T-helper 17 cell (primary cell): ENCODE measurements at places on chromosomes 2 and 18. TPM values are rescaled to one million over a fixed set of nuclear protein-coding genes. Genes with fewer than 3 reads are reported as not detected.

The C2orf81 gene
- total RNA-seq, result 2.9 TPM

The DES gene
- not detected for total RNA-seq

DNA sequence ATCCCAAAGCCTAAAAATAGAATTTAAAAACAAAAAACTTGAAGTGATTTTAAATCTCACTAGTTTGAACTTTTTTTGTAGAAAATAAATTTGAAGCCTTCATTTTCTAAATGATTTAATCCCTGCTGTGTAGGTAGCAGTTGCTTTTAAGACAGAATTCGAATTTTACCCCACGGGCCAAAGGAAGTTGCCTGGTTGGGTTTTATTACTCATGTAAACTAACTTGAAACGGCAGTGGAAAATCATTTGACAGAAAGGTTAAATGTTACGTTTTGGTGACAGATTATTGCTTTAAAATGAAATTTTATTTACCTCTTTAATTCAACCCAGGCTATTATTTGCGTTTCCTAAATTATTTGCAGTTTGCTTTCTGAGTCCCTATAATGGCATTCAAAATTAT lies 2.0 kb downstream of the MAPRE2 start:
- no peak for DNase-seq

DNA sequence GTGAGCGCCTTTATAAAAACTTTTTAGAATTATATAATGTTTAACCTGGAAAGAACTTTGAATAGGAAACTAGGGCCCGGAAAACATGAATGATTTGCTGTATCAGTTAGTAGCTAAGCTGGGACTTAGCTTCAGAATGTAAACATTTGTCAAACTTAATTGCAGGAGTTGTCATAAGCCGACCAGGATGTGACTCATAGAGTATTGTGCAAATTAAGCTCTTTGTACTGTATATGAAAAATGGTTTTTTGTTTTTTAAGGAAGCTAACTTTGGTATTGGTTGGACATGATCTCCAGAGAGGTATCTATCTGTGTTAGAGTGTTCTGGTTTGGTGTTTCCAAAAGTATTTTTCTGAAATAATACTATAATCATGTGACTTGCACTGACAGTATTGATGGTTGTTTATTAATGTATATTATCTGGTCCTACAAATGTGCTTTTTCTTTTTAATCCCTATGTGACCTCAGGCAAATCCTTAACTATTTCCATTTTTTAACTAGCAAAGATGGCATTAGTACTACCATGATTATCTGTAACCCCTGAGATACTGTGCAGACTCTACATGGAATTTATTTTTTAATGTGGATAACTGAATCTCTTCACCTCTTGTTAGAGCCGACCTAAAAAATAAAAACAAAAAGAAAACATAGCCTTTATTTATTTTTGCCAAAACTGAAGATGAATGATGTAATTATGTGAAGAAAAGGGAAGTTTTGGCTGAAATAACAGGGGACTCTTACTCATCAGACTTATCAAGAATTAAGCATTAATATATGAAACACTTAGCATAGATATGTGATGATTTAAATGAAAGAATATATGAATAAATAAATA lies 11.7 kb downstream of the YIPF4 start:
- DNase-seq, result no peak

GRCh38 chr2:204108330-204108751 lies 171.8 kb downstream of the ICOS start:
- DNase-seq, result no peak

- DNase-seq, result no peak
These were observed 112.3 kb downstream of the PXDN start for GRCh38 chr2:1632002-1632348.

The GCC2 gene
- total RNA-seq, result 81.3 TPM

- DNase-seq, result no peak
These were observed 26.3 kb upstream of the MOCOS start for GRCh38 chr18:36160959-36161371.

GRCh38 chr2:196256585-196256984 lies 85.2 kb upstream of the STK17B start:
- DNase-seq, result no peak

GRCh38 chr2:120990451-120990871 lies 254.8 kb downstream of the GLI2 start:
- DNase-seq, result no peak

DNA sequence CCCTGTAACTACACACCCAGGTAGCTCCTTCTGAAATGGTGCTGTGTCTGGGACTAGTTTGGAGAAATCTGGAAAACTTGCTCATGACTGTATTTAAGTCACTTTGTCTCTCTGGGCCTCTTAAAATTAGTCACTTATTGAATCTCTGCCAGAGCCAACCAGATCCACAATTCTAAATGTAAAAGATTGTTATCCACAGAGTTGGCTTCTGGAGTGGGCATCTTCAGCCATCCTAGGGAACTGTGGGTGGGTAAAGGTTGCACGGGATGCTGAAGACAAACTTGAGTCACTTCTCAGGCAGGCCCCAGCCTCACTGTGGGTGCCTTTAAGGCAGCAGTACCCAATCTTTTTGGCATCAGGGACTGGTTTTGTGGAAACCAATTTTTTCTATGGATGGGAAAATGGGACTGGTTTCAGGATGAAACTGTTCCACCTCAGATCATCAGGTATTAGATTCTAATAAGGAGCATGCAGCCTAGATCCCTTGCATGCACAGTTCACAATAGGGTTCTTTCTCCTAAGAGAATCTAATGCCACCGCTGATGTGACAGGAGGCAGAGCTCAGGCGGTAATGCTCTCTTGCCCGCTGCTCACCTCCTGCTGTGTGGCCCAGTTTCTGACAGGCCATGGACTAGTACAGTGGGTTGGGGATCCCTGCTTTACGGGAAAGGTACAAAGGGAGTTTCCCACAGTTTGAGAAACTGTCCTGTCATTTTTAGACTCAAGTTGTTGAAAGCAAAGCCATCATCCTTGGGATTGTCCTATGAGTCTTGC lies 98.3 kb upstream of the SPRED2 start:
- no peak for DNase-seq

The FOSL2 gene
- total RNA-seq, result 114 TPM

- DNase-seq, result no peak
These were observed 148.5 kb upstream of the SATB2 start for GRCh38 chr2:199606193-199606780.

The FOXI3 gene
- total RNA-seq, result not detected

The LHCGR gene
- total RNA-seq, result not detected
